ENCODE measurements at places on chromosomes 7 and 10.

GRCh38 chr10:122112021-122112616, 123.2 kb downstream of the TACC2 start:
- DNase-seq: no peak

DNA sequence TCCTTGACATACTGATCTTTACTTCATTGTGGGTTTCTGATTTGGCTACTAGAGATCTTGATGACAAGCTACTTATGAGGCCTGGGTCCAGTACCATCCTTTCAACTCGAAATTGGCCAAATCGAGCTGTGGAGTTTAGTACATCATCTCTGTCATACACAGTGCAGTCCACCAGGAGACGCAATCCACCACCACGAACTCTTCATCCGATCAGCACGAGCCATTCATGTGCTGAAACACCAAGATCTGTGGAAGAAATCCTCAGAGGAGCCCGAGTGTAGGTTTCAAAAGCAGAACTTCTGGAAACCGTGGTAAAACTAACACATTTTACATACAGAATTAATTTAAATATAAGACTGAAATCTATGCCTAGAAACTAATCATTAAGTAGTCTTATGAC, 14.2 kb downstream of the DNAJC9 start:
- no peak for DNase-seq

DNA sequence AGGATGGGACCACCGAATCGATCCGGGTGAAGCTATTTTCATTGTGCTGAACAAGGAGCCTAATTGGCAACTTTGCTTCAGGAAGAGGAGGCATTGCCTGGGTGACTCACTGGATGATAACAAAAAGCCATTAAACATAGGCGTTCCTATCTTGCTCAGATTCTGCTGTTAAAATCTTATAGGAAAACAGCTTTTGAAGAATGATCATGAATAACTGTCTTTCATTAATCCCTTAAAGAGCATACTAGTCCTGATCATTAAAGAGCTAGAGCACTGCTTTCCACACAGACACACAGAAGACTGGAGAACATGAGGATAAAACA, 174.2 kb upstream of the IMMP2L start:
- no peak for DNase-seq

GRCh38 chr10:11782793-11783557, 40.2 kb upstream of the PROSER2 start:
- DNase-seq: peak; percentile 23

GRCh38 chr7:69823151-69823744, 225.0 kb downstream of the AUTS2 start:
- DNase-seq: no peak

- no peak for DNase-seq
Measured at GRCh38 chr10:603745-604144, 85.7 kb downstream of the DIP2C start.

GRCh38 chr10:79387974-79388850, 40.9 kb downstream of the PPIF start:
- DNase-seq: no peak

GRCh38 chr7:94041529-94041928, 37.4 kb upstream of the BET1 start:
- DNase-seq: no peak

GRCh38 chr7:51045319-51046102, 262.8 kb upstream of the GRB10 start:
- no peak for DNase-seq

DNA sequence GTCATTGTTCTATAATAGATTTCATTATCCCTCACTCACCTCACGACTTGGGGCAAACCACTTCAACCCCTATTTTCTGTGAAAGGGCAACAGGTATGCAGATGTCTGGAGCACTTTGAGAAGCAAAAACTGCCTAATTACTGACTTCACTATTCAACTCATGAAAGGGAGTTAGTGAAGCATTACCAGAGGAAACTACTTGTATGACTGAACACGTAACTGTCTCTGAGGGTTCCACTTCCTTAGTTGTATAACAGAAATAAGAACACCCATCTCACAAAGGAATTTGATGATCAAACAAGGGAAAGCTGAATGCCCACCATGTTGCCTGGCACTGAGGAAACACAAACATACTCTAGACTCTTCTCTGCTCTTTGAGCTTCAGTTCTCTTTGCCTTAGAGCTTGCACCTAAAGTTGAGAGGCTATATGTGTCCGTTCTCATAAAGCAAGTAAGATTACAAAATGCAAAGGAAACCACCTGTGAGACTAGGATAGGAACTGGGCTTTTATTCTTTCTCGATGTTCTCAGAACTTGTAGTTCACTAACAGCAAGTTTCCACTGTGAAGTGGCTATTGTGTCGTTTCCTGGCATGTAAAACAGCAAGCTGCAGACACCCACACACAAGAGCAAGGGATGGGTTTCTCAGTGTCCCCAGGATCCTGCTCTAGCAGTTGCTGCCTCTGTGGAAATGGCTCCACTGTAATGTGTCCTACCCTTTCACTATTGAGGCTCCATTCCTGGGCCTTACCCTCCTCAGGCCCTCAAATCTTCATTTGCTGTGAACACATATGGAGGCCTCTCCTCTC, 2.6 kb downstream of the TMEM243 start:
- no peak for DNase-seq

DNA sequence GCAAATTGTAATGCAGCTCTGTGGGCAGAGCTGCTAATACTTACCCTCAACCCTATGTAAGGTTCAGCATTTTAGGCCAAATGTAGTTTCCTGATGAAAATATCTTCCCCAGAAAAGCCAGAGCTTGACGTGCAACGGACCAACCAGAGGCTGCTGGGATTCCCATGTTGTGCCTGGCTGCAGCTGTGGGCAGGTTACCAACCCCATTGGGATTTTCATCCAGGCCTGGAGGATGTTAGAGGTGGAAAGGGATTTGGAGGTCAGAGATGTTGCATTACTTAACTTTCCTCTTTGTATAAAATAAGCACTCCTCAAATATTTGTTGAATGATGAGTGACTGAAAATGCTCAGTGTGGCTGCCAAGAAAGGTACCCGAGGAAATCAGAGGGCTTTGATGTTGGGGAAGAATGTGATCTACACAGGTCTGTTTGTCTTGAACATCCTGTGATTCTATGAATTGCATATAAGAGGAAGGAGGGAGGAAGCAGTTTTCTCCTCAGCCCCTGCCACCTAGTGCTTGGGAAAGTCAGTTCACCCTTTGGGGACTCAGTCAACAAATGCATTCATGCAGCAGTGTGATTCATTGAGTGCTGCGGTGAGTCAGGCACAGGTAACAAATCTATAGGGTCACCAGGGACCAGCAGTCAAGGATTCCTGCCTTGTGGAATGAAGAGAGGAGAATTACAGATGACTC, 487.2 kb downstream of the RPS24 start:
- DNase-seq: no peak

GRCh38 chr7:6158424-6159096, 113.9 kb downstream of the CYTH3 start:
- DNase-seq: no peak

Measured in SHP77 treated with DMSO at 0.1 percent for 48 hours (cell line).